ENCODE measurements at places on chromosomes 3 and 15. TPM values are rescaled to one million over a fixed set of nuclear protein-coding genes. Genes with fewer than 3 reads are reported as not detected.

AP2M1 gene
- 746 TPM for polyA plus RNA-seq

WDR93 gene
- not detected for polyA plus RNA-seq

PPP1R14D gene
- polyA plus RNA-seq: not detected

LRRK1 gene
- polyA plus RNA-seq: 3.8 TPM

HYAL1 gene
- polyA plus RNA-seq: 2.5 TPM

FOXL2 gene
- 0.03 TPM for polyA plus RNA-seq

FRMD5 gene
- 4.8 TPM for polyA plus RNA-seq

GPR171 gene
- not detected for polyA plus RNA-seq

CASR gene
- not detected for polyA plus RNA-seq

FGD5 gene
- 0.03 TPM for polyA plus RNA-seq

CLDN18 gene
- polyA plus RNA-seq: not detected

EOMES gene
- polyA plus RNA-seq: not detected

RBP2 gene
- not detected for polyA plus RNA-seq

NISCH gene
- 31.1 TPM for polyA plus RNA-seq

GOLGA8T gene
- 0.03 TPM for polyA plus RNA-seq

ZWILCH gene
- 25.4 TPM for polyA plus RNA-seq

OR5K3 gene
- not detected for polyA plus RNA-seq

LTF gene
- not detected for polyA plus RNA-seq

AADACL2 gene
- not detected for polyA plus RNA-seq

RPL35A gene
- 902 TPM for polyA plus RNA-seq

CIB2 gene
- 2.7 TPM for polyA plus RNA-seq

WDR49 gene
- polyA plus RNA-seq: not detected

PRKCI gene
- polyA plus RNA-seq: 39.3 TPM

GUCA1C gene
- polyA plus RNA-seq: not detected

ISY1 gene
- polyA plus RNA-seq: 39.6 TPM

SI gene
- polyA plus RNA-seq: not detected

ZNF662 gene
- polyA plus RNA-seq: 1.2 TPM

HERC2 gene
- 16.7 TPM for polyA plus RNA-seq

GOLGA6L7 gene
- polyA plus RNA-seq: not detected

CHRM5 gene
- polyA plus RNA-seq: 0.03 TPM

HRG gene
- not detected for polyA plus RNA-seq

ACSBG1 gene
- not detected for polyA plus RNA-seq

MST1R gene
- polyA plus RNA-seq: 0.52 TPM

GHSR gene
- not detected for polyA plus RNA-seq

CHD2 gene
- polyA plus RNA-seq: 41.3 TPM

CACNA2D3 gene
- 0.37 TPM for polyA plus RNA-seq

CPEB1 gene
- polyA plus RNA-seq: 16.1 TPM

FANCD2OS gene
- not detected for polyA plus RNA-seq

GOLGA8J gene
- not detected for polyA plus RNA-seq

IL5RA gene
- not detected for polyA plus RNA-seq

KCNAB1 gene
- polyA plus RNA-seq: 0.09 TPM
